CD4-positive, alpha-beta T cell treated with Interleukin-12 subunit alpha and Interleukin-12 subunit beta, for 1 hour (primary cell): ENCODE measurements at places on chromosomes 3 and 15.

- DNase-seq, result no peak
These were observed 831.0 kb downstream of the TUSC7 start for GRCh38 chr3:117540597-117540996.

- DNase-seq, result no peak
These were observed 651 bp downstream of the PLSCR2 start for GRCh38 chr3:146468671-146469149.

GRCh38 chr3:56886314-56886713, 84.6 kb upstream of the ARHGEF3 start:
- DNase-seq, result no peak

DNA sequence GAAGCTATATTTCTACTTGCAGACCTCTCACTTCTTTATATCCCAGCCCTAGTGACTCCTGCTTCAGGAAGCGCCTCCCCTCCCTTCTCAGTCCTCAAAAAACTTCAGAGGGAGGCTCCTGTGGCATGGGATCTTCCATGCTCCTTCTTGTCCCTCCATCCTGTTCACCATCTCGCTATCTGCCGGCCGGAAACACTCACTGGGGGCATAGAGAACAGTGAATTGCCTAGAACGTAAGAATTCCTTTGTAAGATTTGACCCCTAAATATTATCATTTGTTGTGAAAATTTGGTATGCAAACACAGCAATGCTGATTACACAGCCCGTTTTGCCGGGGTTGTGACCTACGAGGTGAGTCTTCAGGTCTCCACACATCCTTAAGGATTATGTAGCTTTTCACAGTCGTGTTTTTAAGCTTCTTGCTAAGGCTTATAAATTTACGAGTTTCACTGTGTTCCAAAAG, 218.7 kb upstream of the ATP10A start:
- no peak for DNase-seq
